Lower lobe of right lung (tissue), 2 donors: ENCODE measurements at places on chromosomes 1 and 21.

GRCh38 chr1:153617663-153618062 lies 1.5 kb upstream of the S100A14 start:
- H3K27ac ChIP-seq: no peak overlapping the region
- peaks cover 21% of the 10 kb centered on the region for H3K4me1 ChIP-seq
- H3K27me3 ChIP-seq: no peaks in the 10 kb centered on the region

DNA sequence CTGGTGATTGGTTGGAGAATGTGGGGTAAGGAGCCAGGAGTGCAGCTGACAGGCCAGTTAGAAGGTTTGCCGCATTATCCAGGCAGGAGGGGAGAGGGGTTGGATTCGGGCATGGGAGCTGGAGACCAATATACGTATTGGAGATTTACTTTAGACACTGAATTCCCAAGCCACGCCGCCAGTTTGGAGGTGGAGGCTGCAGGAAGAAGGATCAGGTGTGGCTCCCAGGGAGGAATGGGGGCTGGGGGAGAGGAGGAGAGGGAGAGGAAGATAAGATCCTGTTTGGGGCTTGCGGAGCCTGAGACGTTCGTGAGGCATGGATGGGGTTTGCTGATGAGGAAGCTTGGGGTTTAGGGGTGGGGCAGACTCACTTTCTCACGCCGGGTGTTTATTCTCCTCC lies 155.1 kb upstream of the IGSF21 start:
- H3K27me3 ChIP-seq: peaks cover 24% of the 10 kb centered on the region
- H3K27ac ChIP-seq: no peak overlapping the region
- no peaks in the 10 kb centered on the region for H3K36me3 ChIP-seq
- H3K4me3 ChIP-seq: no peak overlapping the region

DNA sequence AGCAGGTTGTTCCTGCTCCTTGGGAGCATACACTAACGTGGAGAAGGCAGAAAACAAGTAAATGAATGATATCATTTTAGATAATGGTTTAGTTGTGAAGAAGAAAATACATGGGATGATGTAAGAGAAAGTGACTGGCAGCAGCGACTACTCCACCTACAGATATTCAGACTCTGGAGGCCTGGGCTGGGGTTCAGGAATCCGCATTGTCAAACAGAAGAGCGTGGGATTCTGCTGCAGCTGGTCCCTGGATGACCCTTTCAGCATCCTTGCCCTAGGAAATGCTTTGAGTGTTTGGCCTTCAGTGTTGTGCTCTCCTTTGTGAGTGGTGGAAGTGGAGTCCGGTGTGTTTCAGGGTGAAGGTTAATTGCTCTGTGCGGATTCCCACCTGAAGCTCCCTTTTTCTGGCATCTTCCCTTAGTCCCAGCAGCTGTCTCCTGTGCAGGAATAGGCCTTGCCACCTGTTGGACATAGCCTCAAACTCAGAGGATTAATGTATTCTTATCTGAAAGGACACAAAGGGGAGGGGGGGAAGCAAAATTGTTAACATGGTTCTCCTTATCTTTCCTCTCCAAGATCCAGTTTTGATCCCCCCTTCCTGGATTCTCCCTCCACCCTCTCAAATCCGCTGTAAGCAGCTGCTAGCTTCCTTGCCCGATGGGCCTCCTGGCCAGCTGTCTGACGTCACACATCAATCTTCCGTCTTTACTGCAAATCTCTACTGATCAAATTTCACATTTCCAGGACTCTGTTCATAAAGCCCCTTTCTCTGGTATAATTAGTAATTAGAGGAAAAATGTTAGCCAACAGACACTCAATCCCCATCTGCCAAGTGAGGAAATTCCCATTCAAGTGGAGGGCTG lies 68.3 kb upstream of the SPAG17 start:
- H3K36me3 ChIP-seq: no peaks in the 10 kb centered on the region
- no peak overlapping the region for H3K27ac ChIP-seq
- H3K4me3 ChIP-seq: no peak overlapping the region

DNA sequence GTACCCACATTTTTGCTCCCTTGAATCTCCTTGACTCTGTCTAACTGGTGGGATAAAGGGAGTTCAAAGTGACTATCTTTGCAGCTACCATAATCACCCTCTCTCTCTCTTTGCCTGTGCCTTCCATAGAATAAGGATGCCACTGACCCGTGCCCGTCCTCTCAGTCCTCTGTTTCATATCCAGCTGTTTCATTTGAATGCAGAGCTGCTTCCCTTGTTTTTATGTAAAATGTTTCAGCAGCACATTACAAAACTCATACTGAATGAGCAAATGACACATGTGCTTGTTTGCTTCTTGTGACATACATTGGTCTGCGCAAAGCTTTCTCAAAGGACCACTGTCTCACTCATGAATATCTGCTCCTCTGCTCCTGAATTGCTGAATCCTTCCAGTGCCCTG lies 38.4 kb downstream of the CDC42 start:
- peaks cover 62% of the 10 kb centered on the region for H3K36me3 ChIP-seq
- H3K27me3 ChIP-seq: no peaks in the 10 kb centered on the region
- H3K4me1 ChIP-seq: peaks cover 53% of the 10 kb centered on the region

GRCh38 chr1:181018901-181019681 lies 3.6 kb downstream of the STX6 start:
- peaks cover 40% of the 10 kb centered on the region for H3K4me1 ChIP-seq
- H3K27me3 ChIP-seq: no peaks in the 10 kb centered on the region
- no peak overlapping the region for H3K27ac ChIP-seq
- DNase-seq: no peak
- no peaks in the 10 kb centered on the region for H3K36me3 ChIP-seq

DNA sequence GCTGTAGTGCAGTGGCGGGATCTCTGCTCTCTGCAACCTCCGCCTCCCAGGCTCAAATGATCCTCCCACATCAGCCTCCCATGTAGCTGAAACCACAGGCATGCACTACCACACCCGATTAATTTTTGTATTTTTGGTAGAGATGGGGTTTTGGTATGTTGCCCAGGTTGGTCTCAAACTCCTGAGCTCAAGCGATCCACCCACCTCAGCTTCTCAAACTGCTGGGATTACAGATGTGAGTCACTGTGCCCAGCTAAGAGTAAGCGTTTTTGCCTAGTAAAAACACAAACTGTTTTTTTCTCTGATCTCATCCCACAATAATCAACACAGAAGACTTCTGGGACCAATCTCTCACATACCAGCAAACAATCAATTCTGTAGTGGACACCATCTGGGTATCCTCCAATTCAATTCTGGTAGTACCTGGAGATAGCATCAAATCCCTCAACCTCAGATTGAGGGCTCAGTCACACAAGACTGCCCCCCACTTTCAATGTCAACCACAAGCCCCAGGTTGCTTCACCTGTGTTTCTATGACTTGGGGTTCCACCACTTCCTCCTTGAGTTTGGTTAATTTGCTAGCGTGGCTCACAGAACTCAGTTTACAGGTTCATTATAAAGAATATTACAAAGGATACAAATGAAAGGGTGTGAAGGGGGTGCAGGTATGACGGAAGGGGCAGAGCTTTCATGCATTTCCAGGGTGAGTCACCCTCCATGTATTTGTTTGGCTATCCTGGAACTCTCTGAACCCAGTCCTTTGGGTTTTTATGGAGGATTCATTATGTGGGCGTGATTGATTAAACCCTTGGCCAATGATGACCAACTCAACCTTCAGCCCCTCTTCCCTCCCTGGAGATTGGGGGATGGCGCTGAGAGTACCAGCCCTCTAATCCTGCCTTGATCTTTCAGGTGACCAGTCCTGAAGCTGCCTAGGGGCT lies 40.0 kb upstream of the RHOU start:
- no peaks in the 10 kb centered on the region for H3K36me3 ChIP-seq
- no peaks in the 10 kb centered on the region for H3K27me3 ChIP-seq
- no peak overlapping the region for H3K27ac ChIP-seq
- H3K4me1 ChIP-seq: no peaks in the 10 kb centered on the region
- no peak overlapping the region for H3K4me3 ChIP-seq
- DNase-seq: no peak

DNA sequence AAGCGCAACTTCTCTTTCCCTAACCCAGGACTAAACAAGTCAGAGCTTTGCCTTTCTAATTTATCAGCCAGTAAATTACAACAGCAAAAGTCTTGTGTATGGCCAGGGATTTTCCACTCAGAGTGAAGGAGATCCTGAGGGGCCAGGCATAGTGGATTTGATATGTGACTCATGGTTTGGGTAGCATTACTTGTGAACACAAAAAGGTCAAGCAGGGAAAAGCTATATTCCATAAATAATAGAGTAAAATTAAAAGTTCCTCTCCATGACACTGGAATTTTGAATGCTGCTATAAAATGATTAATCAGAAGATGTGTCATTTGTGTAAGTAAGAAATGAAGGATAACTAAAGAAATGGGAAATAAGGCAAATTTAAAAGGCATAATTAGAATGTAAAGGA lies 284.8 kb downstream of the HLX start:
- H3K36me3 ChIP-seq: no peaks in the 10 kb centered on the region
- no peak overlapping the region for H3K27ac ChIP-seq
- peaks cover 10% of the 10 kb centered on the region for H3K4me1 ChIP-seq

DNA sequence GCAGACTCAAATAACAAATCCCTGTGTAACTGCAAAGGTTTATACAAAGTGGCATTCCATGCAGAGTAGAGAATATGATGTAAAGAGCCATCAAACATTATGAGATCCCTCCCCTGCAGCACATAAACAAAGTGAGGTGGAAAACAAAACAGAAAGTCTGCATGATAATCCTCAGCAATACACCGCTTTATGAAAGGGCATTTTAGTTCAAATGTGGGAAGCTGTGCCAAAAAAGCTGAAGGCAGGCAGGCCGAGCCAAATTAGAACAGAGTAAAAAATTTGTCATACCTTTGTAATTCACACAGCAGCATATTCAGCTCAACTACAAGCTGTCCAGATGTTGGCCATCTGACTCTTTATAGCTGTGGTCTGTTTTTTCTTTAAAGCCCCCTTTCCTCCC lies 113.5 kb downstream of the LHX9 start:
- no peaks in the 10 kb centered on the region for H3K4me1 ChIP-seq
- H3K27ac ChIP-seq: no peak overlapping the region
- H3K36me3 ChIP-seq: no peaks in the 10 kb centered on the region
- no peaks in the 10 kb centered on the region for H3K27me3 ChIP-seq
- no peak overlapping the region for H3K4me3 ChIP-seq
- no peak for DNase-seq

- no peaks in the 10 kb centered on the region for H3K27me3 ChIP-seq
- H3K4me3 ChIP-seq: no peak overlapping the region
- H3K36me3 ChIP-seq: no peaks in the 10 kb centered on the region
- no peaks in the 10 kb centered on the region for H3K4me1 ChIP-seq
- no peak overlapping the region for H3K27ac ChIP-seq
Measured at GRCh38 chr1:100658716-100659026, 60.9 kb upstream of the VCAM1 start.

GRCh38 chr1:38819516-38819915 lies 40.1 kb downstream of the RRAGC start:
- H3K4me1 ChIP-seq: peaks cover 16% of the 10 kb centered on the region
- no peaks in the 10 kb centered on the region for H3K36me3 ChIP-seq
- peaks cover 62% of the 10 kb centered on the region for H3K27me3 ChIP-seq
- H3K27ac ChIP-seq: no peak overlapping the region
- H3K4me3 ChIP-seq: no peak overlapping the region

GRCh38 chr1:9593492-9594465 lies 5.1 kb downstream of the TMEM201 start:
- H3K27me3 ChIP-seq: no peaks in the 10 kb centered on the region
- peaks cover 33% of the 10 kb centered on the region for H3K4me1 ChIP-seq
- peak overlapping the region; percentile 18 for H3K27ac ChIP-seq
- peak; percentile 77 for DNase-seq

DNA sequence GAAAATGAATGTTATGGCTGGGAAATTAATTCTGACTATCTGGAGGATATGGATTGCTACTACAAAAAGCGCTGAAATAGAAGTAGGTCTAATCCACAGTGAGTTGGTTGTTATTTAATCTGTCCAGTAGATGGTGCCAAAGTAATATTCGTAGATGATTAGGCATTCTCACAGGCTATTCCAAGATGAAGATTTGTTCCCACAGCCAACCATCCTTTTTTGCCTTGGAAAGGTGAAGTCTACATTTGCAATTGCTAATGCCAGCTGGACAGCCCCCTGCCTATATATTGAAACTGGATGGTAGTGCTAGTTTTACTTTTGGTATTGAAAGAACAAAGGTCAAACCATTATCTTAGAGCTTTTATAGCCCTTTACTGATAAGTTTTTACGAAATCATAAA lies 43.8 kb downstream of the RBM11 start:
- H3K4me1 ChIP-seq: no peaks in the 10 kb centered on the region
- no peaks in the 10 kb centered on the region for H3K27me3 ChIP-seq
- no peak overlapping the region for H3K27ac ChIP-seq
- H3K4me3 ChIP-seq: no peak overlapping the region

DNA sequence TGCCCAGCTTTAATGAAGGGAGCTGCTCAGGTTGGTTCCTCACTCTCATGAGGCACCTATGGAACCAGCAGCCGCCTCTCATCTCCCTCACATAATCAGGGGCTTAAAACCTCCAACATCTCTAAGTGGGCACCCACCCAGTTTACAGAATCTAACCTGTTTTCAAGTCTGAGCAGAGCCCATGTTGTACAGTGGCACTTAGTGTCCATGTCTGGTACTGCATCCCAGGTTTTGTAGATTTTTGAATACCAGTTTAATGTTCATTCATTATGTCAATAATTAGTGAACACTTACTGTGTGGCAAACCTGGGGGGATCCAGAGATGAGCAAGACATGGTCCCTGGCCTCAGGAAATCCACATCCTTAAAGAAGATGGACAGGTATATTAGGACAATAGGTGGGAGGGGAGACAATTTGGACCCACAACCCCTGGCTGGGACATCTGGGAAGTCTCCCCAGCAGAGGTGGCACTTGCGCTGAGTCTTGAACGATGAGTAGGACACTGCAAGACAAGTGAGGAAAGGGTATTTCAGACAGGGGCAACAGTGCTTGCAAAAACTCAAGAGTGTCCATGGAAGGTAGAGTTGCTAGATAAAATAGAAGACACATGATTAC lies 83.3 kb downstream of the LACTBL1 start:
- no peaks in the 10 kb centered on the region for H3K4me1 ChIP-seq
- H3K4me3 ChIP-seq: no peak overlapping the region
- no peak for DNase-seq
- H3K36me3 ChIP-seq: no peaks in the 10 kb centered on the region

DNA sequence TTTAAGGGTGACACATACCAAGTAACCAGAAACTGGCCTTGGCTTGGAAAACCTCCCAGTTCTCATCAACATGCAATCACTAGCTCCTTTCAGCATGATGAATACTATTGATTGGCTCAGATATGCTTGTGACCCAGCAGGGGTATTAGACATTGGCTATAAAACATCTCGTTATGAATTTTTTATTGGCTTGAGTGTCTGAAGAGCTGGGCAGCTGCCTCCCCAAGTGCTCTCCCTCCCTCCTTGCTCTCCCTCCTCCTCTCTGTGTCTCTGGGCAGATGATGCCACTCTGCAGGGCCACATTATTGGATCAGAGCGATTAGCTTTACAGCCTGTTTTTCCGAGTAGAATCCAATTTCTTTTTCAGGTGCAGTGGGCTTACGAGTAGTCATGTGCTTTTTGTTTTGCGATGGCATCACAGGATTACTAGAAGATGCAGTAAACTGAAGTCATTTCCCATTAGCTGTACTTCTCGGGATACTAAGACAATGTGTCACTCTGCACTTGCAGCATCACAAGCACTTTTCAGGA lies 79.3 kb upstream of the ATF3 start:
- H3K4me1 ChIP-seq: no peaks in the 10 kb centered on the region
- H3K4me3 ChIP-seq: no peak overlapping the region
- no peak for DNase-seq
- H3K27ac ChIP-seq: no peak overlapping the region
- H3K36me3 ChIP-seq: no peaks in the 10 kb centered on the region
- no peaks in the 10 kb centered on the region for H3K27me3 ChIP-seq
